ENCODE measurements at places on chromosomes 4 and X.

DNA sequence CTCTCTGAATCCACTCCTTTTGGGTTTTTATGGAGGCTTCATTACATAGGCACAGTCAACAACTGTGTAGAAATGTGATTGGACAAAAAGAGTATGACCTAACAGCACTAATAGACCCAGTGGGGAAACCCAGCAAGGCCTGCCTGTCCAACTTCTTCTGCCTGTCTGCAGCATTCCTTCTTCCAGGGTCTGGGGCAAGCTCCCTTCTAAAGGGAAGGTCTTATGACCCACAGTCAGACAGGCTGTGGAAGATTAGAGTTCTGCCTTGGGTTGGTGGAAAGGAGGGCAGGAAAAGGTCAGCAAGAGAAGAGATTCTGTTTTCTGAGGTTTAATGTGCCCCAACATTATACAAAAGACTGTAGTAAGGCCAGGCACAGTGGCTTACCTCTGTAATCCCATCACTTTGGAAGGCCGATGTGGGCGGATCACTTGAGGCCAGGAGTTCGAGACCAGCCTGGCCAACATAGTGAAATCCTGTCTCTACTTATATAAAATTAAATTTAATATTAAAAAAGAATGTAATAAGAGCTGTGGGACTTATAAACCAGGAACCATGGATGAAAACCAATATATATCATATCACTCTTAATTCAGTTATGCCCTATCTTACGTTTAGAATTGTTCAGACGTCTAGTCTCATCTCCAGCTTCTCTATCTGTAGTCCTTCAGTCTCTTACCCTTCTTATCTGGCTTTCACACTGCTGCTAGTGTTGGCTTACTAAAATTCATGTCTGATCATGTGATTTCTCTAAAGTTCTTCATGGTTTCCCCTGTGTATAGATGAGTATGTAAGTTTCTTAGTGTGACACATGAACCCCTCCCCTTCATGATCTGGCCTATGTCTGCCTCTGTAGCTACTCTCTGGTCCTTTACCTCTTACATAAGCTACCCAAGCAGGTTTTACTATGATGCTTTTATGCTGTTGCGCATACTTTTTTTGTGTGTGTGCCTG, 6.2 kb downstream of the CLCN3 start:
- no peak for DNase-seq

DNA sequence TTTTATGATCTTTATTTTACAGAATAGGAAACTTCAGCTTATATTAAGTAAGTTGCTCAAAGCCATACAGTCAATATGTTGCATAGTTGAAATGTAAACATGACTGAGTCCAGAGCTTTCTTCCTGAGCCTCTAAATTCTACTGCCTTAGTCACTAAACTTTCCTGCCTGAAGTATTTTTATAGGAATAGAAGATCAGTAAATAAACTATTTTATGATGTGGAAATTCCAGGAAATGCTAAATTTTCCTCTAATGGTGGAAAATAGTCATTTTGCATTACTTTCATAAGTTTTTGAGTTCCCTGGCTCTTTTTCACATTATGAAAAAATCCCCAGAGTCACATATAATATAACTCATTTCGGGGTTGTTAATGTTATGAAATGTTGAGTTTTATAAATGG, 182.8 kb downstream of the BANK1 start:
- DNase-seq = no peak

DNA sequence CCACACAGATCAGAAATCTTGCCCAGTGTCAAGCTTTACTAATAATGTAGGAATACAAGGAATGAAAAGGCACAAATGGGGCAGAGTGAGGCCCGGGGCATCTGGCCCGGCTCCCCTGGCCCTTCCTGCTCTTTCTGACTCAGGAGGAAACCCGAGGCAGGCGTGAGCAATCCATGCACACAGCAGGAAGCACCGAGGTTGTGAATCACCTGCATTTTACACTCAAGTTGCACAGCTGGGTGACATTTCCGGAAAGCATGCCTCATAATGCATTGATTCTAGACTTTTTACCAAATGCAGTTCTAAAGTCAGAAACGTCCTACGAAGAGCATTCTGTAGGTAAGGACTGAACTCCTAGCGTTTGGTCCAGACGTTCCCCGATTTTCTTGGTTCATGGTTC, 38.9 kb downstream of the PRIMPOL start:
- no peak for DNase-seq

GRCh38 chrX:20205927-20206708, 60.6 kb downstream of the RPS6KA3 start:
- no peak for DNase-seq

- DNase-seq = no peak
Measured at GRCh38 chr4:48862661-48863060, 31.8 kb downstream of the OCIAD1 start.

DNA sequence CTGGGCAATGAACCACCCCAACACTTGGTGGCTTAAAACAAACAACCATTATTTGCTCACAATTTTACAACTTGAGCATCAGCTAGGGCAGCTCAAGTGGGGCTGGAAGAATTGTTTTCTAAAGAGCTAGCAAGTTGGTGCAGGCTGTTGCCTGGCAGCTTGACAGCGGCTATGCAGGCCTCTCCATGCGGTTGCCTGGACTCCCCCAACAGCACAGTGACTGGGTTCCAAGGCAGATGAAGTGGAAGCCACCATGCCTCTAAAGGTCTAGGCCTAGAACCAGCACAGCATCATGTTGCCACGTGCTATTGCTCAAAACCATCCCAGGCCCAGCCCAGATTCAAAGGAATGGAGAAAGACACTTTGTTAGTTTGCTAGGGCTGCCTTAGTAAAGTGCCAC, 114.8 kb downstream of the BCOR start:
- peak; percentile 56 for DNase-seq

GRCh38 chrX:37997096-37997495, 9.3 kb upstream of the SYTL5 start:
- DNase-seq = no peak

DNA sequence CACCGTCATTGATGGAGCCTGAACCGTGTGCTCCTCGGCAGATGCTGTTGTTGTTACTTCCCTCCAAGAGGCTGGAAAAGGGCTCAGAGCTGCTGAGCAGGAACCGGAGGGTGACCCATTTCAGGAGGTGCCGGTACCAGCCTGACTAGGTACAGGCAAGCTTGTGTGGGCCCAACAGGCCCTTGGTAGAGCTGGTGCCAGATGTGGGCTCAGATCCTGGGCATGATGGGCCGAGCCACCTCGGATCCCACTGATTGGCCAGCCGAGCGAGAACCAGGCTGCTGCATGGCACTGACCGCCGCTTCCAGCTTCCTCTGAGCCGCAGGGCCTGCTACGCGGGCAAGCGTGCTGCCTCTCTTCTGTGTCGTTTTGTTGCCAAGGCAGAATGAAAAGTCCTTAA, 33.7 kb downstream of the NOP14 start:
- DNase-seq = peak; percentile 47

DNA sequence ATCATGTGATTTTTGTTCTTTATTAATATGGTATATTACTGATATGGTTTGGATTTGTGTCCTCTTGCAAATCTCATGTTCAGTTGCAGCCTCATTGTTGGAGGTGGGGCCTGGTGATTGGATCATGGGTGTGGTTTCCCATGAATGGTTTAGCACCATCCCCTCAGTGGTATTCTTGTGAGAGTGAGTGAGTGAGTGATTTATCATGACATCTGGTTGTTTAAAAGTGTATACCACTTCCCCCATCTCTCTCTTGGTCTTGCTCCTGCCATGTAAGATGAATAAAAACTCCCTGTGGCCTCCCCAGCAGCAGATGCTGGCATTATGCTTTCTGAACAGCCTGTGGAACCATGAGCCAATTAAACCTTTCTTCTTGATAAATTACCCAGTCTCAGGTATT, 111.5 kb downstream of the TAB3 start:
- DNase-seq = no peak

DNA sequence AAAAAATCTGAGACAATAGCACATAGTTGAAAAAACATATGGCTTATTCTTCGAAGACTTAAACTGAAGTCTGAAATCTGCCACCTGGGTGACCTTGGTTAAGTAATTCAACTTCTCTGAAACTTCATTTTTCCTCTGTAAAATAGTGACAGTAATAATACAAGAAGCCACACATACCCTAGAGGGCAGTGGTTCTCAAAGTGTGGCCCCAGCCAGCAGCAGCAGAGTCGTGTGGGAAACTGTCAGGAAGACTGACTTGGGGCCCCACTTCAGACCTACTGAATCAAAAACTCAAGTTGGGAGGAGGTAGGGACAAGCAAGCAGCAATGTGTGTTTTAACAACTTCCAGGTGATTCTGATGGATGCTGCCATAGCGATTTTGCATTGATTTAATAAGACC, 249.9 kb downstream of the HNRNPD start:
- no peak for DNase-seq

DNA sequence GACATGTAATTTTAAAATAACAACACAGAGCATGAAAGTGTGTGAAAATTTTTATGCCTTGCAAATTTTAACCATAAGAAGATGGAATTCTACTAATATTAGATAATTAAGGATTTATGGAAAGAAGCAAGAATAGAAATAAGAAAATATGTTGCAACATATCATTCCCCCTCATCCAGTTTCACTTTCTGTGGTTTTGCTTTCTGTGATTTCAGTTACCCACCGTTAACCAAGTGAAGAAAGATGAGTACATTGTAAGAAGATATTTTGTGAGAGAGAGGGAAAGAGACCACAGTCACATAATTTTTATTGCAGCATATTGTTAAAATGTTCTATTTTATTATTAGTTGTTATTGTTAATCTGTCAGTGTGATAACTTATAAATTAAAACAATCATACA, 77.9 kb downstream of the ADAM29 start:
- DNase-seq = no peak

DNA sequence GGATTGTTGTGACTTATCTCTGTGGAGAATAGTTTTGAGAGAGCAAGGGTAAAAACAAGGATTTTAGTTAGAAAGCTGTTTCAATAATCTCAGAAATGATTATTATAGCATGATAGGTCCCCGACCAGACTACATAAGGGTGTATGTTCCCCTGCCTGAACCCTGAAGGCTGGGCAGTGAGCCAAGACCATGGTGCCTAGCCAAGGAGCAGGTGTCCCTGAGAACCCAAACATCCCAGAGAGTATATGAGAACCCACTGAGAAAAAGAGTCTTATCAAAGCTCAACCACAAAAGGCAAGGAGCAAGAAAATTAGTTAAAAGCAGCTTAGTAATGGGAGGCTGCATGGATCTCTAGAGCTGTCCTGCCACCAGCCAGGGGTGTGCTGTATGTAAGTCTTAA, 94.9 kb upstream of the UNC5C start:
- no peak for DNase-seq

GRCh38 chr4:96316776-96317175, 476.9 kb downstream of the PDHA2 start:
- no peak for DNase-seq

- DNase-seq = no peak
Measured at GRCh38 chr4:36712013-36712412, 430.6 kb downstream of the DTHD1 start.

DNA sequence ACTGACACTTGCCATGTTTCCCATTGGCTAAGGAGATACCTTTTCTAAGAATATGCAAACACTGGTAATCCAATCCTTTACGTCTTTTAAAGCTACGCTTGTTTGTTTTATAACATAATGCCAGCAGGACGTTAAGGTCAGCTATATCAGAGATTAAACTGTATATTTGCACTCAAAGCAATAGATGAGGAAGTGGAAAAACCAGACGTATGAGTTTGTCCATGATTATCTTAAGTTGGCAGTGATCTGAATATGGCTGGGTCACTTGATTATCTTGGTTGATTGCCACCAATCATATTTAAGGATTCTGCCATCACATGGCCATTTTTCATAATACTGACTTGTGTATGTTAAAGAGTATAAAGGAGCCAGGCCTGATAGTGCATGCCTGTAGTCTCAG, 19.4 kb downstream of the TMSB4X start:
- no peak for DNase-seq

DNA sequence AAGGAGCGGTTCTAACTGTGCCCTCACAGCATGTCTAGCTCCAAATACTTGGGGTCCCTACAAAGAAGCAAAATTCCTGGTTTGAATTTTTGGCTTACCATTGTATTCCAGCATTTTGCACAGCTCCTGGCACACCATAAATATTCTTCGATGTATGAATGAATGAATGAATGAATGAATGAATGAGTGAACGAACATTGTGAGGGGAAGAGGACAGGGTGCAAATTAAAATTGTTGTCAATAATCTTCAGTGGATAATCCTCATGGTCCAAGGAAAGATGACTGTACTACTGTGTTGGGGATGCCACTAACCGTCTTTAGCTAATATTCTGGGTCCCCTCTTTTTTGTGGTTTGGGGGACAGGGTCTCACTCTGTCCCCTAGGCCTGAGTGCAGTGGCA, 110.9 kb upstream of the MAP3K15 start:
- DNase-seq = no peak

DNA sequence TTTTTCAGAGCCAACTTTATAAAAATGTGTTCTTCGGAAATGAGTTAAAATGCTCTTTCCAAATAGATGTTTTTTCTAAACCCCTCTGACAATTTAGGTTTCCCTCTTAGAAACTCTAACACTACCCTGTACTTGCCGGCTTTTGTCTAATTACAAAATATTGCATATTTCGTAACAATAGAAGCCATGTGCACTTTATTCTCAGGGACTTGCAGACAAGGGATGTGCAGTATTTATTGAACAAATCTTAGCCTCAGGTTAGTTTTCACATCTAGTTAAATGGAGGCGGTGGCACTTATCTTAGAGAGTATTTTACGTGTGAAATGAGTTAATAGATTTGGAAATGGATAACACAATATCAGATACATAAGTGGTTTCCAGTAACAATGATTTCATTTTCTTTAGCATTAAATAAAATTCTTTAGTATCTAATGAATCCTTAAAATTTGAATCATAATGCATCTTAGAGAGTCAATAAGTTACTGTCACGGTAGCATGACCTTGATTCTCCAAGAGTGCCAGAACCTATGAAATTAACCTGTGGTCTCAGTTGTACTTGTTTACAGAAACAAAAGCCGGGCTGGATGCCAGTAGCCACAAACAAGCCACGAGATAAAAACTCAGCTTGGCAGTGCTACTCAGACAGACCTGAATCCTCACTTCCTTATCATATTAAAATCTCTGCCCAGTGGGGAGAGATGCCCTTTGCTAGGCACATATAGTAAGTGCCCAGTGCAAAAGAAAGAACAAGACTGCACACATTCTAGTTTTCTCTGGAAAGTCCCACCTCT, 772 bp upstream of the PABPC4L start:
- DNase-seq = no peak

GRCh38 chrX:8201896-8202331, 30.8 kb upstream of the VCX2 start:
- no peak for DNase-seq

DNA sequence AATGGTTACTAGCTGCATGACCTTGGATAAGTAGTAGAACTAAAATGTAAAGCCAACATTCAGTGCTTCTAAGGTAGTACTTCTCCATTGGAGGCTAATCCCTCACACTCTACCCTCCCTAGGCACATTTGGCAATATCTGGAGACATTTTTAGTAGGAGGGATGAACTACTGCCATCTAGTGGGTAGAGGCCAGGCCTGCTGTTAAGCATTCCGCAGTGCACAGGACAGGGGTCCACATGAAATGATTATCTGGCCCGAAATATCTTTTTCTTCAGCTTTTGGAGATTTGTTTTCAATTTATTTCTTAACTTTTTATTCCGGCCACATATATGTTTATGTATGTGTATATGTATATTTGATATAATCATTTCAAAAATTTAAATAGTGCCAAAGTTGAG, 36.0 kb upstream of the SPANXC start:
- DNase-seq = no peak

Data from lower lobe of right lung (tissue), 2 donors.